ENCODE measurements at places on chromosomes 12 and 14. TPM values are rescaled to one million over a fixed set of nuclear protein-coding genes. Genes with fewer than 3 reads are reported as not detected.

DNA sequence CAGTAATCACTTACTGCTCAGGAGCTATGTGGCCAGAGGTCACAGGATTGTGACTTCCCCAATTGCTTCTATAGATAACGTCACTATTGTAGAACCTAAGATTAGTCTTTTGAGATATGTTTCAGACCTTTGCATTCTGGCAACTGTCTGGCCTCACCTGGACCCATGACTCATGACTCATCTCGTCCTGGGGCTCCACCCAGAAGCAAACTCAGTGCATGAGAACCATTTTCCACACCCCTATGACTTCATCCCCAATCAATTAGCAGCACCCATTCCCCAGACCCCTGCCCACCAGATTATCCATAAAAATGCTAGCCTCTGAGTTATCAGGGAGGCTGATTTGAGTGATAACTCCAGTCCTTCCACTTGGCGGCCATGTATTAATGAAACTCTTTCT, 186.9 kb downstream of the EMP1 start:
- no peak for DNase-seq

GRCh38 chr12:39606712-39607423, 12.7 kb downstream of the ABCD2 start:
- DNase-seq, result no peak

DNA sequence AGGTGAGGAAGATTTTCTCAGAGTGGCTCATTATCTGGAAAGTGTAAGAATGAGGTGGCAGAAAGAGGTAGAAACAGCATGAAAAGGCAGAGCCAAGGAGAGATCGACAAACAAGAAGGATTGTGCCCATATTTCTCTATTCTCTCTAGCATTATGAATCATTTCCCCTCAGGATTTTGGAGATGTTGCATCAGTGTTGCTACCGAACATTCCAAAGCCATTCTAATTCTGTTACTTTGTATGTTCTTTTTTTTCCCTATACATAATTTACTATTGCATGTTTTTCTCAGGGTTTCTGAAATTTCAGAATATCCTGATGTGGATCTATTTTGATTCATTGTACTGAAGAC, 61.4 kb downstream of the KICS2 start:
- DNase-seq, result no peak

DNA sequence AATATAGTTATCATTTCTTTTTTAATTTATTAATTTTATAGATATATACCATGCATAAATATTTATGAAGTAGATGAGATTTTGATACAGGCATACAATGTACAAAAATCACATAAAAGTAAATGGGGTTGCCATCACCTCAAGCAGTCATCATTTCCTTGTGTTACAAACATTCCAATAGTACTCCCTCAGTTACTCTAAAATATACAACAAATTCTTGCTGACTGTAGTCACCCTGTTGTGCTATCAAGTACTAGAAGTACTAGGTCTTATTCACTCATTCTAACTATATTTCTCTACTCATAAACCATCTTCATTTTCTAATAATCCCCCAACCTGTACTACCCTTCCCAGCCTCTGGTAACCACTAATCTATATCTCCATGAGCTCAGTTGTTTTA, 432.6 kb upstream of the SYT1 start:
- DNase-seq, result no peak

- DNase-seq, result no peak
Measured at GRCh38 chr14:52735921-52736489, 6.0 kb downstream of the STYX start.

GRCh38 chr12:11958221-11959091, 112.3 kb upstream of the BCL2L14 start:
- no peak for DNase-seq

DNA sequence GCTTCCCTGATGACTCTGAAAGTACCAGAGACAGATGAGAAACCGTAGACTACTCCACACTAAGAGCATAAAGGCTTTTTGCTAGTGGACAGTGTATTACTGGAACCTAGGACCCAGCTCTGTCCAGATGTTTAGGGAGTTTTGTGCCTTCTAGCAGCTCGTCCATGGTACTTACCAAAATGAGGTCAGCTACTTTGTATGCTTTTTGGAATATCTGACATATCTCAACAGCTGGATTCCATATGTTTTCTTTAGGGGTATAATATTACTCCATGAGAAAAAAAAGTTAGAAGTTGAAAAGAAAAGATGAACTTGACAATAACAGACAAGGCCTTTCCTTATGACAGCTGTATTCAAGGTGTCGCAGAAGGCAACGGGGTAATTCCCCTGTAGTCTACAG, 32.1 kb upstream of the FRMD6 start:
- no peak for DNase-seq

DNA sequence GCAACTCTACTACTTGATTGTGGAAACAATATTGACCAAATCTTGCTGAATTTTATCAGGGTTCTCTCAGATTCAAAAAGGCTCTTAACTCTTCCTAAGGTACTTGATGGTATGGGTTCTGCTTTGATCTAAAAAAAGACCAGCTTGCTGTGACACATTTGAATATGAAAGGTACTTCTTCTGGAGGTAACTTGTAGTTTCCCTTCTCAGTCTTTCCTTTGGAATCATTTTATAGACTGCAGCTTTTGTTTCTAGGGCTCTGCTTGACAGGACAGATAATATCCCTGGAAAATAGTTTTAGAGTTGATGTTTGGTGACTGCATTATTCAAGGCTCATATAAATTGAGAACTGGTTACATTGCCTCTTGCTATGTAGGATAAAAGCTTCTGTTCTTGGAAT, 251.9 kb downstream of the FUT8 start:
- DNase-seq, result no peak

DNA sequence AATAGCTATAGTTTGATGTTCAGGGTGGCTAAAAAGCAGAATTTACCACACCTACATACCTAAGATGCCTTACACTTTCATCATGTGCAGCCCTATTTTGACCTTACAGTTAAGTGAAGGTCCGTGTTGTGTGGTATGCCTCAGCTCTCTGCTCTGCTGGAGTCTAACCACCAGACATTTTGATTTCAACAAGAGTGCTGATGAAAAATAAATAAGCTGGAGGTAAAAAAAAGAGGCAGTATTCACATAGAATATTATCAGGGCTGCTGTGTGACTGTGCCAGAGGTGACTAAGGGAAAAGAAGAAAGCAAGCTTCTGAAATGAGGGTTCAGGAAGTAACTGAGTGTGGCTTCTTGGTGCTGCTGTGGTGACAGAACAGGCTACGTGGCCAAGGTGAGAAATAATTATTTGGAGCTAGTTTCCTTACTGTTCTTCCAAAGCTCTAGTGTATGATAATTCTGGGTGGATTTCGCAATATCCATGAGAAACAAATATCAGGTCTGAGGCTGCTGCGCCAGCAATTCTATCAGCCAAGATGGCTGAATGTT, 188.8 kb downstream of the STXBP6 start:
- DNase-seq, result no peak

GRCh38 chr14:69270795-69271708, 11.1 kb downstream of the GALNT16 start:
- no peak for DNase-seq

- no peak for DNase-seq
Measured at GRCh38 chr12:1189163-1189562, 198.1 kb downstream of the ERC1 start.

- DNase-seq, result no peak
Measured at GRCh38 chr12:91040096-91040755, 17.6 kb downstream of the KERA start.

DNA sequence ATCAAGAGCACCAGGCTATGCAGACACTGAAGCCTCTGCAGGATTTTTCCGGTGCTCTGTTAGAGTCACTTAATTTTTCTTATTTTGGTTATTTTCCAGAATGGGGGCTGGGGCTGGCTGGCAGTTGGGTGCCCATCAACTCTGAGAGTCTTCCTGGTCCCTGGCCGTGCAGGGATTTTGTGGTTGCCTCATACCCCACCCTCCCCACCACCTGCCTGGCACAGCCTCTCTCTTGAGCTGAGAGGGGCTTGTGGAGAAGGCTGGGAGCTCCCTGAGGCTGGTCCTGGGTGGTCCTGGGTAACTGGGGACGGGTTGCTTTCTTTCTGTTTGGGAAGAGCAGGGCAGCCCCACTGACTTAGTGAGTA, 23.3 kb downstream of the LRTM2 start:
- DNase-seq, result no peak

DNA sequence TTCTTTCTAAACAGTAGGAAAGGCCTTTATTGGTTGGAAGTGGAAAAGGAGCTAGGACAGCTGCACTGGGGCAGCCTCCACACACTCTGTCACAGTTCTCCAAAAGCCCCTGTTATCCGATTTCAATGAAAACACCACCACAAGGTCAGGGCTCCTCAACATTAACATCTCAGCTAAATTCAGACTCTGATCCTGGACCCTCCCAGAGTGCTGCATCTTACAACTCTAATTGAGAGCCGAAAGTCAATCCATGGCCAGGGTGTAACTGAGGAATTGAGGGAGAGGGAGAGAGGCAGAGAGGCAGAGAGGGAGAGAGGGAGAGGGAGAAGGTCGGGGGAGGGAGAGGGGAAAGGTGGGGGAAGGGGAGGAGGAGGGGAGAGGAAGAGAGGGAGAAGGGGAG, 32.1 kb downstream of the DICER1 start:
- DNase-seq, result no peak

DNA sequence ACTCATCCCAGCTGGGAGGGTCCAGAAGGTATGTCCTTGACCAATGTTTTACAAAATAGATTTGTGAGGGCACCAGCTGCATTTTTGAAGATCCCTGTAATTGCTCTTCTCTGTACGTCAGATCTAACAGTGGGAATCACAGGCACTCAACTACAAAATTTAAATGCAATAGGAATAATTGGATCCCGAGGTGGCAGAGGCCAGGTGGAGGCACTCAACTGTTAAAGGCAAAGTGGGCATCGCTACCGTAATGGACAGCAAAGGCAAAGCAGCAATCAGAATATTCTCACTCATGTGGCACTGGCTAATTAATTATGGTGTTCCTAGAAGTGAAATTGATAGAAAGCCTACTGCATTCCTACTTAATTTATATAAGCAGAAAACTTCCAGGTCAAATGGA, 27.9 kb upstream of the PSMC1 start:
- DNase-seq, result no peak

- no peak for DNase-seq
Measured at GRCh38 chr12:4392223-4392742, 12.8 kb upstream of the FGF23 start.

GRCh38 chr12:111792155-111792855, 25.6 kb downstream of the ALDH2 start:
- no peak for DNase-seq

DNA sequence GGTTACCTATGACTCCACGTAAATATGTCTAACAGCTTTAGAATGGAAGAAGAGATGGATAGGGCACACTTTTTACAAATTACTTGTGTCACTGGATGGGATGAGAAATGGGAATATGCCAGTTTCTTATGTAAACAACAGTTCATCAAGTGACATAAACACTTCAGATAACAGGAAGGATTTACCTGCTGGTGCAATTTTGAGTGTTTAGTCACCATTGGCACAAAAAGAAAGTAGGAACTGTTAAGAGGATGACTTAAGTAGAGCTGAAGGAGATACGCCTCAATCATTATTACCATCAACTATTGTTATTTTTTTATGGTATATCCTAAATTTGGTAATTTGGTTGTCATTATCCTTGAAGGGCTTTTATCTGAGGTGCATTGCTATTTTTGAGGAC, 83.2 kb downstream of the RMST start:
- no peak for DNase-seq

The DNAJC22 gene
- not detected for total RNA-seq

The ANKS1B gene
- 0.39 TPM for total RNA-seq
